M059J (cell line): ENCODE measurements at places on chromosomes 6 and 20. TPM values are rescaled to one million over a fixed set of nuclear protein-coding genes. Genes with fewer than 3 reads are reported as not detected.

The RIPOR3 gene
- 1.5 and 1.9 TPM in 2 replicates for total RNA-seq

DNA sequence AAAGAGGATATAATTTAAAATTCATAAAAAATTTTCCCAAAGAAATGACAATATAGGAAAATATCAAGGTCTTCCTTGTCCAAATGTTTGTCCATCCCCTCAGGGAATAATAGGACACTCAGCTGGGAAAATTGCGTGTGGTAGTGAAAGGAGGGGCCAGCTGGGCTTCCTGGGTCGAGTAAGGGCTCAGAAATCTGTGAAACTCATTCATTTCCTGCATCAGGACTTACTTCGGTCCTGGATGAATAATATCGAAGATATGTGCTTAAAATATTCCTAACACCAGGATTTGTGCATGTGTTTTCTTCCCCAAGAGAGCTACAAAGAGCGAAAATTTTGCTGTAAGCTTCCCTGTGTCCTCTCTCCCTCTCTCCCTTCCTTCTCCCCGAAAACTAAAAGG is 118.2 kb upstream of the GJE1 start:
- DNase-seq, result peak; percentile 98

GRCh38 chr6:1310628-1311399 is 1.1 kb upstream of the FOXQ1 start:
- DNase-seq, result no peak

The RBM24 gene
- 24.1 and 27.9 TPM in 2 replicates for total RNA-seq

GRCh38 chr6:37265001-37265400 is 7.1 kb upstream of the TMEM217 start:
- no peak for DNase-seq

GRCh38 chr6:167137881-167138280 is 15.0 kb downstream of the CCR6 start:
- no peak for DNase-seq

DNA sequence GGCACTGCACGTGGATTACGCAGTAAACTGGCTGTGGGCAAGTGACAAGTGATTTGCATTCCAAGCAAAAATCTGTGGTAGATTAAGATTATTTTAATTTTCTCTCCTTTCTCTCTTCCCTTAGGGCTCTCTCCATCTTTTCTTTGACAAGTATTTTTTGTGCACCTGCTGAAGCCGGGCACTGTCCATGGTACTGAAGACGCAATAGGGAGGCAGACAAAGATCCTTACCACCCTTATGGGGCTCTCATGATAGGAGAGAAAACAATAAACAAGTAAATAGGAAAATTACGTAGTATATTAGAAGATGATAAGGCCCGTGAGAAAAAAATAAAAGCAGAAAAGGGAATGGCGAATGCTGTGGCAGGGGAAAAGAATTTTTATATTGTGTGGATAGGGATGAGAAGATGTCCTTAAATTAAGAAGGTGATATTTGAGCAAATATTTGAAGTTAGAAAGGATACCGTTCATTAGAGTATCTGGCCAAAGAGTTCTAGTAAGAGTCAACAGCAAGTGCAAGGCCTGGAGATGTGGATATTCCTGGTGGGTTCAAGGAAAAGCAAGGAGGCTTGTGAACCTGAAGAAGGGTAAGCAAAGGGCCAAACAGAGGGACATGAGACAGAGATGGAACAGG is 146.0 kb downstream of the LAMP5 start:
- DNase-seq, result peak; percentile 18

DNA sequence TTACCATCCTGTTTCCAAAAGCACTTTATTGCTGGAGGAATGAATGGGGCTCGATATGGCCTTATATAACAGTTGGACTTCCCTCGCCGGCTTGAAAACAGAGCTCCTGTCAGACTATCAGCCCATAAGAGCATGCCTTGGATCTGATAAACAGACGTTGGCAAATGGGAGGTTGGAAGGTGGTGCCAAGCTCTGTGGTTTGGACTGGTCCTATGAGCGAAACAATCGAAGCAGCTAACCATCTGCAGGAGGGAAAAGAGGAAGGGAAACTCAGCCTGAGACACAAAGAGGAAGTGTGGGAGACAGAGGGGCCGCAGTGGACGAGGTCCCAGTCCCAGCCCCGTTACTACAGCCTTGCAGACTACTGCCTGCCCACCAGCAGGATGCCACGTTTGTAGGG is 92.9 kb downstream of the TFAP2C start:
- DNase-seq, result no peak

The UNC93A gene
- total RNA-seq, result not detected in 2 replicates

- DNase-seq, result no peak
Measured at GRCh38 chr6:36244641-36245280, 25.1 kb upstream of the PNPLA1 start.

DNA sequence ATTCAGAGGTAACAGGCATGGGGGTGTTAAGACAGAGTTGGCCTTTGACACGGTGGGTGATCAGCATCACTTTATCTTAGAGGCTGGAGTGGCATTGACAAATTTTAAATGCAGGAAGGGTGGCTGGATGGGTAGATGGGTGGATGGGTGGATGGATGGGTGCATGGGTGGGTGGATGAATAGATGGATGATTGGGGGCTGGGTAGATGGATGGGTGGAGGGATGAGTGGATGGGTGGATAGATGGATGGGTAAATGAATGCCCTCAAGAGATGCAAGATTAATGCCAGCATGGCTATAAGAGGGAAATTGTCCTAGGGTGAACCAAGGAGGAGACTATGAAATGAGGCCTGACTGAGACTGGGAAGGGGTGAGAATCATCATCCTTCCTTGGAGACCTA is 18.4 kb downstream of the ITPR3 start:
- DNase-seq, result no peak

The ANGPT4 gene
- total RNA-seq, result not detected in 2 replicates

GRCh38 chr6:93749191-93749590 is 329.8 kb upstream of the EPHA7 start:
- DNase-seq, result no peak
